Muscle of leg (tissue), 16 donors: ENCODE measurements at places on chromosomes 11 and 22.

GRCh38 chr11:122755409-122755808, 82.9 kb upstream of the CRTAM start:
- DNase-seq: no peak

DNA sequence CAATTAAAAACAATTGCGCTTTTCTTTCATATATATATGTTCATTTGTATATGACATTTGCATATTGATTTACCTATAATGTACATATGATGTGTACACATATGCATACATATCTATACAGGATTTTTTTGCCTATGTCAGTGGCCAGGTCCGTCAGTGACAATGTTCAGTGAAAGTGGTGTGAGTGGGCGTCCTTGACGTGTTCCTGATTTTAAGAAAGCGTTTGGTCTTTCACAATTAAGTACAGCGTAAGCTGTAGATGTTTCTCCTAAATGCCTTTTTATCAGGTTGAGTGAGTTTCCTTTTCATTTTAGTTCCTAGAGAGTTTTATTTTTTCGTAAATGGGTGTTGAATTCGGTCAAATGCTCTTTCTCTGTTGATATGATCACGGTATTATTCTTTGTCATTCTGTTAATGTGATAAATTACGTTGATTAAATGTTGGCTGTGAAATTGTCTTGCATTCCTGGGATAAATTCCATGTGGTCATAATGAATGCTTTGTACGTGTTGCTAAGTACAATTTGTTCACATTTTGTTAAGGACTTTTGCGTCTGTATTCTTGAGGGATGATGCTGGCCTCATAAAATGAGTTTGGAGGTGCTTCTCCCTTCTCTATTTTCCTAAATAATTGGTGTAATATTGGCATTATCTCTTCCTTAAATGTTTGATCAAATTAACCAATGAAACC, 10.6 kb upstream of the GNB1L start:
- DNase-seq: no peak

DNA sequence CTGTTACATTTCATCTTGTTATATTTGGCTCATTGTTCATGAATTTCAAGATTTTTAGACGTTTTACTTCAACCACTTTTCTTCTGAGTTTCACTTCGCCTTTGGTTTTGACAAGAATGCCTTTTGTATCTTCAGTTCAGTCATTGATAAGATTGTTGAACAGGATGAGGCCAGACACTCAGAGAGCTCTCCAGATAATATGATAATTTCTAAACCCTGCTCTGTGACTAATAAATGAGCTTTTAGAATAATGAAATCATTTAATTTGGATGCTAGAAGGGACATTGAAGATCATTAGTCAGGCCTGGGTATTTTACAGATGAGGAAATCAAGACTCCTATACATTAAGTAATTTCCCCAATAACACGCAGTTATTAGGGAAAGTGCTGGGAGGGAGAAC, 37.2 kb upstream of the GRAMD1B start:
- DNase-seq: no peak

DNA sequence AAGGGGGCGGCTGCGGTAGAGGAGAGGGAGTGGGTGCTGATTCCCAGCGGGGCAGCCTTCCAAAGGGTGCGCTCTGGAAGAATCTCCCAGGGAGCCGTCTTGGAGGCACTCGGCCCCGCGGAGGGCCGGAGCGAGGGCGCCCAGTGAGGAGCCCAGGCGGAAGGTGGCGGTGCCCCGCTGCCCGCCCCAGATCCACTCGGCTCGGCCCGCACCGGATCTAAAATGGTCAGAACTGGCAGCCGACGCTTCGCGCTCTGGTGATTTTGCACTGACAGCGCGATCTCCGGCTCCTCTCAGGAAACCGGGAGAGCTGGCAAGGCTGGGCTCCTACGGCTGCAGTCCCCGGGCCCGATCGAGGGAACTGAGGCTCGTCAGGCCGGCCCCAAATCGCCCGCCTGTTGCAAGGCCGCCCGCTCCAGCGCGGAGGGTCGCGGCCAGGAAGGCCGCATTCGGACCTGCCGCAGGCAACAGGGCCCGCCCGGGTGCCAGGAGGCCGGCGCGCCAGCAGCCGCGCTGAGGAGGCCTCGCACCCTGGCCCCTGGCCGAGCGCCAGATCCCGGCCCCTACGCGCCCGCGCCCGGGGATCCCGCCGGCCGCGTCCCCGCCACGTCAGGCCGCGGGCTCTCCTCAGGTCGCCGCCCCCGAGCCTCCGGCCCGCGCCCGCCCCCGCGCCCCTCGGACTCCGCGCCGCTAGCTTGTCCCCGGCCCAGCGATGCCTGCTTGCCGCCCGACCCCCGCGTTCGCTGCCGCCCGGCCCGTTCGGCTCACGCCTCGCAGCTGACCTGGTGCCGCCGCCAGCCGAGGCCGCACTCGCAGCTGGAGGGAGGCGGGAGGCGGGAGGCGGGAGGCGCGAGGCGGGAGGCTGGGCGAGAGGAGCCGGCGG, at the start of gene KLHL22:
Gene KLHL22, minus strand, starts transcription at position 818 of the 883 bp plus-strand sequence. CDS start 6,584 bp downstream, outside the sequence.
- no peak for DNase-seq

DNA sequence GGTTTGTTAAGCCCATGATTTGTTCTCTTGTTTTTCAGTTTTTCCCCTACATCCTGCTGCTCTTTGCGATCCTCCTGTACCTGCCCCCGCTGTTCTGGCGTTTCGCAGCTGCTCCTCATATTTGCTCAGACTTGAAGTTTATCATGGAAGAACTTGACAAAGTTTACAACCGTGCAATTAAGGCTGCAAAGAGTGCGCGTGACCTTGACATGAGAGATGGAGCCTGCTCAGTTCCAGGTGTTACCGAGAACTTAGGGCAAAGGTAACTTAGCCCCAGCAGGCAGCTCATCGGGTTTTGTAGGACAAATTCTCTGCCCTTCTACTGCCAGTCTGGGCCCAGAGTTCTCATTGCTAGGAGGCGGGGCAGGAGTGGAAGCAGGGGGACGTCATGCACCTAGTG, 49.7 kb downstream of the PANX1 start:
- no peak for DNase-seq

DNA sequence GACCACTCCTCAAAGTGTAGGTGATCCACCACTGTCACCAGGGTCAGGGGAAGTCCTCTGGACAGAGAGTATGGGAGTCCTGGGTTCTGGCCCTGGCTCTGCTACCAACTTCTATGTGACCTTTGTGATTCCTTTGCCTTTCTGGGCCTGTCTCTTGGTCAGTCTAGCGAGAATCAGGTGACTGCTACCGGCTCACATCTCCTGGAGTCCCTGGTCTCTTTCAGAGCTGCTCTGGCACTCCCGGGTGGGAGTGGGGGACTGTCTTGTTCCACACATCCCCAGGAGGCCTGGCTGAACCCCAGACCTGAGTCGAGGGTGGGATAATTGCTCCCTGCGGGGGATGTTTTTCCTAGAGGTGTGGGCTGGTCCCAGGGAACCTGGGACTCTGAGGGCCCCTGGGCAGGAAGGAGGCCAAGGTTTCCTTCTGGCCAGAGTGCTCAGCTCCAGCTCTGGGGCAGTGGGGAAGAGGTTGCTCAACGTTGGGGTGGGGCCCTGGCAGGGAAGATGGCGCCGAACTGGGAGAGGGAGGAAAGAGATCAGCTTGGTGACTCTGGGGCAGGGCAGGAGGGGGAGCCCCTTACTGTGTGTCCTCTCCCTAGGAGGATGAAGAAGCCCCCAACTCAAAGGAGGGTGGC, 2.1 kb downstream of the SOX10 start:
- no peak for DNase-seq

DNA sequence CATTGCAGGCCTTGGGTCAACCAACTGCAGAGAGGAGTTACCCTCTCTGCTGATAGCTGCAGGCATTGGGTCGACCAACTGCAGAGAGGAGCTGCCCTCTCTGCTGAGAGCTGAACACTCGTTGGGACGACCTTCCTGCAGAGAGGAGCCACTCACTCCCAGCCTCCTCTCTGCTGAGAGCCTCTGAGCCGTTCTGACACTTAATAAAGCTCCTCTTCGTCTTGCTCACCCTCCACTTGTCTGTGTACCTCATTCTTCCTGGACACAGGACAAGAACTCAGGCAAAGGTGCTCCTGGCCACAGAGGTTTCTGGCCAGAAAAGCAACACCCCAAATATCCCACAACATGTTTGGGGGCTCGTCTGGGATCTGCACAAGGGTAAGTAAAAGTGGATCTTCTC, 7.5 kb upstream of the PKP3 start:
- DNase-seq: no peak

DNA sequence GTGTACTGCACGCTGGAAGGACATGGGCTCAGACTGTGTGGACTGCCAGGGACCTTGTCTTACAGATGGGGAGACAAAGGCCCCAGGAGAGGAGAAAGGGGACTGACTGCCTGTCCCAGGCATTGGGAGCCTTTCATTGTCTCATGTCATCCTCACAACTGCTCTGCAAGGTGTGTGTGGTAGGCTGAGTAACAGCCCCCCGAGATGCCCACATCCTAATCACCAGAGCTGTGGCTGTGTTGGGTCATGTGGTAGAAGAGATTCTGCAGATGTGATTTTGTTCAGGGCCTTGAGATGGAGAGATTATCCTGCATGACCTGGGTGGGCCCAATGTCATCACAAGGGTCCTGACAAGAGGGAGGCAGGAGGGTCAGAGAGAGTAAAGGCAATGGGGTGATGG, 39.1 kb downstream of the ARRB1 start:
- no peak for DNase-seq

GRCh38 chr11:19632499-19632834, 80.2 kb upstream of the NAV2 start:
- no peak for DNase-seq

- DNase-seq: no peak
Observed at GRCh38 chr11:29679996-29680395, 336.8 kb downstream of the KCNA4 start.

- no peak for DNase-seq
Observed at GRCh38 chr11:3047637-3048036, 9.6 kb downstream of the CARS1 start.

GRCh38 chr11:26330262-26330661, 1.7 kb upstream of the ANO3 start:
- DNase-seq: no peak

DNA sequence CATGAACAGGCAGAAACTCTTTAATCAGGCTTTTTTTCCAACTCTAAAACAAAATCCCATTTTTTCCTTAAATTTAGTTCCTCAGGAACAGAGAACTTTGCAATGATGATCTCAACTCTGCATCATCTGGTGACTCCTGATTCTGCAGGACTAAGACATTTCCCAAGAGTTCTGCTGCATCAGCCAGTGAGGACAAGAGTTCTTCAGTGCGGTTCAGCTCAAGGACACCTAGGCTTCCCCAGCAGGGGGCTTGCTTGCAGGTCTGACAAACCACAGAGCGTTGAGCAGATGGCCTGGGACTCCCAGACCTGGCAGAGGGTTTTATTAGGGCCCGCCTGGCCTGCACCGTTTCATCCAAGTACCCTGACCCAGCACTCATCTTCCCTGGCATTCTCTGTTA, 6.4 kb downstream of the CDCA5 start:
- DNase-seq: no peak

GRCh38 chr11:75047191-75047590, 49.5 kb downstream of the OR2AT4 start:
- no peak for DNase-seq

DNA sequence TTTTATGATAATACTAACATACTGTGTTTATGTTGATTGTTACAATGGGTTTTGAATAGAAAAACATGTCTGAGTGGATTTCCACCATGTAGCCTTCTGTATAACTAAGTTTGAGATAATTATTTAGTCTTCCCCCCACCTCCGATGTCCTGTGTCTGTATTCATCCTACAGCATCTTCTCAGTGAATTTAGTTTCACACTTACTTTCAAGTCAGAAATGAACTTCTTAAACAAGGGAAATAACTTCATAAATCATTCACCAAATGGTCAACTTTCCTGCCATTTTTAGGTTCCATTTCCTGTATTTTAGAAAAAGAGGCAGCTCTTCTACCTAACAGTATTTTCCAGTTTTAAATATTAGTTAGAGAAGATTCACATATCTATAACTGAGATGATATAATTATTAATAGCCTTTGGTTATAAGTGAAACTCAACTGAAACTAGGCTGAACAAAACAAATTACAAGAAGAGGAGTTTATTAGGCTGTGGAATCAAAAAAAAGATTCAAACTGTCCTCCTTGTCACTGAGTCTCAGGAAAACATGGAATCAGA, 3.5 kb downstream of the OR51B5 start:
- DNase-seq: no peak

GRCh38 chr11:121106812-121107211, 5.8 kb downstream of the TECTA start:
- DNase-seq: no peak

DNA sequence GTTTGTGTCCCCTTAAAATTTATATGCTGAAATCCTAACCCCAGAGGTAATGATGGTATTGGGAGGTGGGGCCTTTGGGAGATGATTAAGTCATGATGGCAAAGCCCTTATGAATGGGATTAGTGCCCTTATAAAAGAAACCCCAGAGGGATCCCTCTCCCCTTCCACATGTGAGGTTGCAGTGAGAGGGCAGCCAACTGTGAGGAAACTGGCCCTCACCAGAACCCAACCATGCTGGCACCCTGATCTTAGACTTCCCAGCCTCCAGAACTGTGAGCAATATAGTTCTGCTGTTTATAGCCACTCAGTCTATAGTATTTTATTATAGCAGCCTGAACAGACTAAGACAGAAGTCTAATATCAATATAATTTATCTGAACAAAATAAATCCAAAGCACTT, 27.1 kb upstream of the RRAS2 start:
- DNase-seq: no peak

GRCh38 chr11:119905162-119905561, 176.2 kb upstream of the NECTIN1 start:
- DNase-seq: no peak

GRCh38 chr11:123905826-123906225, 3.9 kb downstream of the OR8D4 start:
- DNase-seq: no peak

DNA sequence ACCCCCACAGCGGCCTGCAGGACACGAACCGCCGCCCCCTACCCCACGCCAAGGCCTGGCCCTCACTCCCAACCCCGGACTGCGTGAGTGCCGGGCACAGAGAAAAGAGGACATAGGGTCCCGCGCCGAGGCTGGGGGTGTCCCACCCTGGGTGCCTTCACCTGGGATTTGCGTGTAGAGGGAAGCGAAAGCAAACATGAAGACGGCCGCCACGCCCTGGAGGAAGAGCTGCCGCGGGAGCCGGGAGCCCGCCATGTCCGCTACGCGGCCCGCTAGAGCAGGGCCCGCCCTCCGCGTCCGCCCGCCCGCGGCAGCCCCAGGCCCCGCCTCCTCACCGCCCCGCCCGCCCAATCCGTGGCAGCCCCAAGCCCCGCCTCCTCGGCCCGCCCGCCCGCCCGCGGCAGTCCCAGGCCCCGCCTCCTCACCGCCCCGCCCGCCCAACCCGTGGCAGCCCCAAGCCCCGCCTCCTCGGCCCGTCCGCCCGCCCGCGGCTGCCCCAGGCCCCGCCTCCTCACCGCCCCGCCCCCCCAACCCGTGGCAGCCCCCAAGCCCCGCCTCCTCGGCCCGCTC, at the start of gene LMF2:
Gene LMF2, minus strand, starts transcription at position 282 of the 570 bp plus-strand sequence. Its CDS starts 27 bp downstream, at position 255.
- no peak for DNase-seq

DNA sequence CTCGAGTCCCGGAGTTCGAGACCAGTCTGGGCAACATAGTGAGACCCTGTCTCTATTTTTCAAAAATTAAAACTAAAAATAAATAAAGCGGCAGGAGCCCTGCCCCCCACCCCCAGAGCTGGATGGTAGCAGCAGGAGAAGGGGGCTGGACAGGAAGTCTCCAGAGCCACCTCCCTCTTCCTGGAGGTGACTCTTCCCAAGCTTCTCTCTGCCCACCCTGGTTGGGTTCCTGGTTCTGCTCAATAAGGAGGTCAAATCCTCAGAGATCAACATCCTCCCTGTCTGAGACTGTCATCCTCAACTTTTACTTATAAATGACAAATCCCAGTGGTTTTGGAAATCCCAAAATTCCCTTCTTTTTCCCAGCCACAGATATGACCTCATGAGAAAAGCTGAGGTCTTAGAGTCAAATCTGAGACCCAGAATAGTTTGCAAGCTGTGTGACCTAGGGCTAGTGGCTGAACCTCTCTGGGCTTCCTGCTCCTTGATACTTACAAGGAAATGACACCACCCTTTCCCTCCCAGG, 987 bp downstream of the C1QTNF6 start:
- DNase-seq: peak; percentile 40
